ENCODE measurements at places on chromosomes 1 and 21.

DNA sequence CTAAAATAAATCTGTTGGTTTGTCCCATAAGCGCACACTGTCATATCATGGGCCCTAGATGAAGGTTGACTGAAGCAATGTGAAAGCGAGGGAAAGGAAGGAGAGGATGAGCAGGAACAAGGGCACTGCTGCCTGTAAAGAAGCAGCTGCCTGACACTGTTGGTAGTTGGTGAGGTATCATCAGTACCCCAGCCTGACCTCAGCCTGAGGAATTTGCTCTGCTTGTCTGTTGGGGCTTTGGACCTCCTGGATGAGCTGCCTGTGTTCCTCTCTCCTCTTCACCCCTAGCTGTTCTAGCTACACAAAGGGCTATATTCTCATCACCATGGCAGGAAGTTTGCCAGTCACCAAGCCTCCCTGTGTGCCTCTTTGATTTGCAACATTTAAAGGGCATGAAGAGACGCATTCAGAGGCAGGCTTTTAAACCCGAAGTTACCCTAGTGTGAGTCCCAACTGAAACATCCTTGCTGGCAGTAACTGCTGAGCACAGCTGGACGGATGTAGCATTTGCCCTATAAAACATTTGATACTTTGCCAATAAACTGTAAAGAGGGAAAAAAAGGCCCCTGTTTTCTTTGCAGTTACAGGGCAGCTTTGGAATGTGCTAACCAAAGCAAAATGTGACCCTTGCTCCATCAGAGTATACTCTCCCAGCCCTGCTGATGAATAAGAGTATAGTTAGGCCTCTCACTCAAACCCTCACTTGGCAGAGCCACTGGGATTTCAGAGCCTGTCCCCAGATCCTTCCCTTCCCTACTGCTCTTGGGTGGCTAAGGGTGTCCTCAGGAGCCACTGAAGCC, 22.2 kb upstream of the SPATA6 start:
- no peak for DNase-seq

- no peak for DNase-seq
Observed at GRCh38 chr1:207084232-207084631, 4.4 kb upstream of the C4BPB start.

DNA sequence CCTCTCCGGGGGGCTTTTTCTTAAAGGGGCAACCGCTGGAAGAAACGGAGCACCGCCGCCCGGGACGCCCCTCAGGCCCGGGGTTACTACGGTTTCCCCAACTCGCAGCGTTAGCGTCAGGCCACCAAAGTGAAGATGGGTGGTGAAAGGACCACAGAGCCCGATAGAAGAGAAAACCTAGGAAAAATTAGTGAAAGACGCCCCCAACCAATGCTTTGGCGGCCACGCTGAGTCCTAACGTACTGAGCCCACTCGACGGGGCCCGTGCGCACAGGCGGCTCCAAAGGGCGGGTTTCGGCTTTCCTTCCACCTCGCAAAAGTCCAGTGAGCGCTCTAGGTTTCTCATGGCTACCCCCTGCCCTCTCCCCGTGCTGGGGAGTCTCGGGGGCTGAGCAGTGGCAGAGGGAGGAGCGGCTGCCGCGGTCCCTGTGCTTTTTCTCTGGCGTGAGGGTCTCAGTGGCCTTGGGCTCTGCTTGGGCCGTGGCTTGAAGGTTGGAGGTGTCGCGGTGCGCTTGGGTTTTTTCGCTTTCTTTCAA, 12.2 kb upstream of the SPEN start:
- peak; percentile 77 for DNase-seq

DNA sequence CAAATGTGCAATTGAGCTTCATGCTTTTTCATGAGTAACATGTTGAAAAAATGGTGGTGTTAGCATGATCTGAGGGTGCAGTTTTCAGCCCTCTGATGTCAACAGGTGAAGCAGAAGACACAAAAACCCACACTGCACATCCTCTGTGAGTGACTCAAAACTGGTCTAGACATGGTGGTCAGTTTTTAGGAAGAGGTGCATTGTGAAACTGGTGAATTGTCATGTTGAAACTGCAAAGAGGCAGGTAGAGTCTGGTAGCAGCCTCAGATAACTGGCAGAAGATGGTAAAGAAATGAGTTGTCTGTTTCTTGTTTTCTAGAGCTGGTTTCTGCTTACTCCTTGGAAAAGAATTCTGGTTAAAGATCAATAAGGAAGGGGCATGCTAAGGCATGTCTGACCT, 97.3 kb upstream of the HMCN1 start:
- no peak for DNase-seq

DNA sequence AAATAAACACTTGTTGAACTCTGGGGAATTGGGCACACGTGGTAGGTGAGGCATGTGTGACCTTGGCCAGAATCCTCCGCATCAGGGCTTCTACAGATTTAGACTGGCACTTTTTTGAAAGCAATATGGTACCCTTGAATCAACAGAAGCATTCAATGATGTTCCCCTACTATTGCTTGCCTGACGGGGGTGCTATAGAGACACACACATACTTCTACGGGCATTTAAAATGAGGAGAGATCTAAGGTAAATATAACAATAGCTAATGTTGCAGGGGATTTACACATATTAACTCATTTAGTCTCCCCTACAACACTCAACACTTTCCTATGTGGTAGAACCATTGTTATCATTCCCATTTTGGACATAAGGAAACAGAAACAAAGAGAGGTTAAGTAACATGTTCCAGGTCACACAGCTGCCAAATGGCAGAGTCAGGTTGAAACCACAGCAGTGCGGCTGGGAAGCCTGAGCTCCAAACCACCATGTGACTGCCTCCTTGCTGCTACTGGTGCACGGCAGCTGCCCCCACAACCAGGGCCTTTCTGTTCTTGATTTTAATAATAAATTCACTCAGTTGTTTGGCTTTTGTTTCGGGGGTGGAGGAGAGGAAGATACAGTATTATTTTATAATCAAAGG, 147.4 kb downstream of the ZNF281 start:
- no peak for DNase-seq

DNA sequence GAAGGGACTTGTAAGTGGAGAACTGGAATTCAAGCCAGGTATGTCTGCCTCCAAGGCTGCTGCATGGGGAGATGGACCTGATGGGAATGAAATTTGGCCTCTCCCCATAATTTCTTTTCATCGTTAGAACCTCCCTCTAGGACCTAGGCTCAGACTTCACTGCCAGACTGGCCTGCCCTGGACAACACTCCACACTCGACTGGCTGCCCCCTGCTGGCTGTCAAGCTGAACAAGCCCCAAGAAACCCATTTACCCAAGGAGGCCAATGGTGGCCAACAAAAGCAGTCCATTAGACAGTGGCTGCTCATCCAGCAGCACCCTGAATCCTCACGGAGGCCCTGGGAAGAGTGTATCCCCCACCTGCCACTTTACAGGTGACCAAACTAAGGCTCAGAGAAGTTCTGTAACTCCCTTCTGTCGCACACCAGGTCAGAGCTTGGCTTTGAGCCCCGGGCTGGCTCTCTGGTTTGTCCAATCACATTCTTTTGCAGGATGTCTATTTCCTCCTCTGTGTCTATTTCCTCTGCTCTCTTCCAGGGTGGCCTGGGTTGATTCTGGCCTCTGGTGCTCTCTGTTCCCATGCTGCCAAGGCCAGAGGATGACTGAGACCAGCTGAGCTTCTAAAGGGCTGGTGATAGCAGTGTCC, 3.8 kb downstream of the RNF186 start:
- peak; percentile 68 for DNase-seq

DNA sequence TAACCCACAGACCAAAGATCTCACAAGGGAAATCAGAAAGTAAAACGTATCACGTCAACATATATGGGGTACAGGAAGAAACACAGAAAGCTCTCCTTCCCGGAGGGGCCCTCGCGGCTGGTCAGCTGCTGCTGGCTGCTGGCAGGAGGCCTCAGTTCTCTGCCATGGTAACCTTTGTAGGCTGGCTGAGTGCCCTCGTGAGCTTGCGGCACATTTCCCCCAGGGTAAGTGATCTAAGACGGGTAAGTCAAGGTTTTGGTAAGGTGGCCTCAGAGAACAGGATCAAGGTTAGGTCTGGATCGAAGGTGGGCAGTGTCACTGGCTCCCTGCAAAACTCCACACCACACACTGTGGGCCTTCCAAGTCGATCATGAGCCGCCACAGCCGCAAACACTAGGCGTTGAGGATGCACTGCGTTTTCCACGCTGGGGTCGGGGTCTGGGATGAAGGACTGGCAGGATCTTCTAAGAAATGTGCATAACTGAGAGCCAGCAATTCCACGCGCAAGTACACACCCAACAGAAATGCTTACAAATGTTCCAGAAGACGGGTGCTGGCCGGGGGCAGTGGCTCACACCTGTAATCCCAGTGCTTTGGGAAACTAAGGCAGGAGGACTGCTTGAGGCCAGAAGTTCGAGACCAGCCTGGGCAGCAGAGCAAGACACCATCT, 33.9 kb downstream of the WDR4 start:
- DNase-seq, result no peak

DNA sequence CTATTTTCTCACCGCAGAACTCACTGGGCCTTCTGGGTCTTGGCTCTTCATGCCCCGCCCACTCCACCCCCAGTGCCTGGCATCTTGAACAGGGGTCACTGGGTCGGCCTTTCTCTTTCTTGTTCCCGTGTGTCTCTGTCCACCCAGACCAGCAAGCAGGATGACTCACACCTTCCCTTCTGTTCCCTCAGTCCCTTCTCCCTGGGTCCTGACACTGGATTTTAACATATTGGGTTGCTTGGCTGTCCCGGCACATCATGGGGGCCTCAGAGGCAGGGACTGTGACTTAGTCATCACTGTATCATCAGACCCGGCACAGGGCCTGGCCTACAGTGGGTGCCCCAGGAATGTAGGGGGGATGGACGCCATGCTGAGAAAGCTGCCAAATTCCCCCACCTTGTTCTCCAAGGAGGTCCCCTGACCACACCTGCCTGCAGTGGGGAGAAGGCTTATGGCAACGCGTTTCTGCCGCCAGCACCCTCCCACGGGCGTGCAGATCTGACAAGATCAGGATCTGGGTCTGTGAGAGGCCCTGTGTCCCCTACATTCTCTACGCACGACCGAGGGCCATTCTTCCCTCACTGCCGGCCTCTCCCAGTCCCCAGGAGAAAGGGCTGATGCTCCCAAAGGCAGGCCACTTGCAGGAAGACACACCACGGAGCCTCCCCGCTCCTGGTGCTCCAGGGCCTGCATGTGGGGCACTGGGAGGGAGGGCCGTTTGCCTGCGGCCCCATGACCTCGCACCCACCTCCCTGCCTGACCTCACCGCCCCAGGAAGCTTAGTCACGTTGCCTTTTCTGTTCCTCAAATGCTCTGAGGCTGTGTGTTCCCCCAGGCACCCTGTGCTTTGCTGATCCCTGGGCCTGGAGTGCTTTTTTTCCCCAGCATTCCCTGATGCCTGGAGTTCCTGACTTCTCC, 157.2 kb upstream of the TMEM51 start:
- peak; percentile 54 for DNase-seq
